Sigmoid colon (tissue), 7 donors: ENCODE measurements at places on chromosomes 4 and X. TPM values are rescaled to one million over a fixed set of nuclear protein-coding genes. Genes with fewer than 3 reads are reported as not detected.

The TCP11X2 gene
- not detected for total RNA-seq

The PFKFB1 gene
- total RNA-seq = 0.55 TPM

DNA sequence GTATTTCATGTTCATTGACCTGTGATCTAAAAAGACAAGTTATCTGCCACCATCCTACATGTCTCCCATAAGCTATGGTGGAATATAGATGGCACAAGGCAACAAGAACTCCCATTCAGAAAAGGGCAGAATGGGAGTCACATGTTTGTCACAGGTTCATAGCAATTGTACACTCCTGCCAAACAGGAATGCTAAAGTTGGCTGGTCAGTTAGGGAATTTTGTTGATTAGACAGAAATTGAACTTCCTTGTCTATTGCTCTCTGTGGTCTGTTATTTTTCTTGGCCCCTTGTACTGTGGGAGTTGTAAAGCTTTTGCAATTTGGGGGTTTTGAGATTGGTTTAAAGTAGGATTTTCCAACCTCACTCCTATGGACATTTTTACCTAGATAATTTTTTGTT lies 101.7 kb upstream of the SOD3 start:
- no peak for DNase-seq
- H3K4me3 ChIP-seq = no peak overlapping the region
- H3K4me1 ChIP-seq = no peaks in the 10 kb centered on the region
- no peaks in the 10 kb centered on the region for H3K27me3 ChIP-seq
- H3K27ac ChIP-seq = no peak overlapping the region
- H3K36me3 ChIP-seq = no peaks in the 10 kb centered on the region

GRCh38 chr4:77579406-77580076 lies 26.1 kb upstream of the CXCL13 start:
- no peaks in the 10 kb centered on the region for H3K36me3 ChIP-seq
- no peaks in the 10 kb centered on the region for H3K27me3 ChIP-seq
- no peak overlapping the region for H3K27ac ChIP-seq
- no peaks in the 10 kb centered on the region for H3K4me1 ChIP-seq
- no peak for DNase-seq
- H3K4me3 ChIP-seq = no peak overlapping the region

The C1QTNF7 gene
- total RNA-seq = 21.4 TPM
